ENCODE measurements at places on chromosomes 13 and 19. TPM values are rescaled to one million over a fixed set of nuclear protein-coding genes. Genes with fewer than 3 reads are reported as not detected.

Gene RINL
- total RNA-seq: 4.7 TPM

Gene USE1
- total RNA-seq: 13.7 TPM

Gene ZNF43
- total RNA-seq: 20.7 TPM

Gene ZSCAN4
- not detected for total RNA-seq

Gene CFAP97D2
- total RNA-seq: not detected

Gene CCNA1
- total RNA-seq: 1.1 TPM

Gene CEBPG
- total RNA-seq: 19.9 TPM

Gene ICAM5
- total RNA-seq: 0.41 TPM

Gene ZNF569
- 13.3 TPM for total RNA-seq

Gene TPTE2
- total RNA-seq: not detected

Gene SHANK1
- total RNA-seq: 1.6 TPM

Gene CYP2A7
- not detected for total RNA-seq

Gene VASP
- 287 TPM for total RNA-seq

Gene CD79A
- total RNA-seq: not detected

Gene SYNE4
- total RNA-seq: 2.4 TPM

Gene ZNF865
- 14.5 TPM for total RNA-seq

Gene NANOS3
- not detected for total RNA-seq

Gene METTL21C
- total RNA-seq: not detected

Gene PEAK3
- total RNA-seq: 1.2 TPM

Gene HRC
- total RNA-seq: 2.2 TPM

Gene GRIN2D
- total RNA-seq: not detected

Gene C19orf33
- not detected for total RNA-seq

Gene SIGLEC14
- total RNA-seq: 12.6 TPM

Gene ZFR2
- total RNA-seq: not detected

Gene TJP3
- 2.1 TPM for total RNA-seq

Gene COLGALT1
- total RNA-seq: 73.7 TPM

Gene MAP2K7
- 16.9 TPM for total RNA-seq

Gene ANKLE1
- total RNA-seq: 1.2 TPM

Gene GPR18
- not detected for total RNA-seq

Gene LILRB2
- 11.1 TPM for total RNA-seq

Gene TPRX2
- total RNA-seq: not detected

Gene MARK4
- 36.2 TPM for total RNA-seq

Gene PSG1
- total RNA-seq: not detected
